ENCODE measurements at places on chromosomes 4 and X. TPM values are rescaled to one million over a fixed set of nuclear protein-coding genes. Genes with fewer than 3 reads are reported as not detected.

The GPM6B gene
- 1.3 TPM for total RNA-seq

The MMRN1 gene
- 1,074 TPM for total RNA-seq

The STBD1 gene
- 2.9 TPM for total RNA-seq

The GAR1 gene
- total RNA-seq: 11.8 TPM

The HMX1 gene
- total RNA-seq: not detected

The BEND2 gene
- not detected for total RNA-seq

The FGFBP2 gene
- total RNA-seq: not detected

The FGA gene
- total RNA-seq: not detected

The WWC2 gene
- total RNA-seq: 49.7 TPM

The SHROOM2 gene
- total RNA-seq: 14.1 TPM

The KLKB1 gene
- not detected for total RNA-seq
